ENCODE measurements at places on chromosomes 12 and 14. TPM values are rescaled to one million over a fixed set of nuclear protein-coding genes. Genes with fewer than 3 reads are reported as not detected.

- H3K36me3 ChIP-seq: no peaks in the 10 kb centered on the region
- no peak overlapping the region for H3K27ac ChIP-seq
- H3K4me3 ChIP-seq: no peak overlapping the region
These were observed 210.2 kb downstream of the FUT8 start for GRCh38 chr14:65622703-65623102.

DNA sequence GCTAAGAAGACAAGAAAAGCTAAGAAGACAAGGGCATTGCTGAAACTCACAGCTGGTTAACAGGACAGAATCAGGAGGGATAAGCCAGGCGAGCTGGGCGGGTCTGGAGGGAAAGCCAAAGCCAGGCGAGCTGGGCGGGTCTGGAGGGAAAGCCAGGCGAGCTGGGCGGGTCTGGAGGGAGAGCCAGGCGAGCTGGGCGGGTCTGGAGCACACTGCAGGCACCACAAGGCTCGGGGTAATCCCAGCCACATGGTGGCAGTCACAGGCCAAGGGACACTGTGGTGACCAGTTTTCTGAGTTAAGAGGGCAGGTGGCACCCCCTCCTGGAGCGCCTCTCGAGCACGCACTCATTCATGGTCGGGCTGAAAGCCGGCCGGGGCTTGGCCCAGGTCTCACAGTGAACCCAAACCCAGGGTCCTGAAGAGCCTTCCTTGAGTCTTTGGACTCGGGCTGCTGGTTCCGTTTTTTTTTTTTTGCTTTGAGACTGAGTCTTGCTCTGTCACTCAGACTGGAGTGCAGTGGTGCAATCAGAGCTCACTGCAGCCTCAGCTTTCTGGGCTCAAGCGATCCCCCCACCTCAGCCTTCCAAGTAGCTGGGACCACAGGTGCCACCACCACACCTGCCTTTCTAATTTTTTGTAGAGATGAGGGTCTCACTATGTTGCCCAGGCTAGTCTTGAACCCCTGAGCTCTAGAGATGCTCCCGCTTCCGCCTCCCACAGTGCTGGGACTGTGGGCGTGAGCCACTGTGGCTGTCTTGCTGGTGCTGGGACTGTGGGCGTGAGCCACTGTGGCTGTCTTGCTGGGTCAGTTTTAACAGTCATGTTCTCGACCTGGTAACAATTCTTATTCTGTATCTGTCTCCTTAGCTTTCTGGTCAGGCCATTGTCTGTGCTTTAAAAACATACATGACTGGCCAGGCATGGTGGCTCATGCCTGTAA, 40.2 kb downstream of the HSP90AA1 start:
- DNase-seq: peak; percentile 96
- no peak overlapping the region for H3K27ac ChIP-seq
- no peaks in the 10 kb centered on the region for H3K4me1 ChIP-seq
- no peaks in the 10 kb centered on the region for H3K27me3 ChIP-seq

GRCh38 chr14:34981743-34982420, 910 bp upstream of the SRP54 start:
- peak overlapping the region; percentile 98 for H3K27ac ChIP-seq
- H3K4me1 ChIP-seq: no peaks in the 10 kb centered on the region
- H3K27me3 ChIP-seq: no peaks in the 10 kb centered on the region
- H3K36me3 ChIP-seq: no peaks in the 10 kb centered on the region
- peak overlapping the region; percentile 62 for H3K4me3 ChIP-seq

GRCh38 chr12:119678459-119678858, 10.5 kb downstream of the PRKAB1 start:
- DNase-seq: peak; percentile 11
- peaks cover 10% of the 10 kb centered on the region for H3K36me3 ChIP-seq
- no peaks in the 10 kb centered on the region for H3K27me3 ChIP-seq
- H3K4me1 ChIP-seq: peaks cover 19% of the 10 kb centered on the region

DNA sequence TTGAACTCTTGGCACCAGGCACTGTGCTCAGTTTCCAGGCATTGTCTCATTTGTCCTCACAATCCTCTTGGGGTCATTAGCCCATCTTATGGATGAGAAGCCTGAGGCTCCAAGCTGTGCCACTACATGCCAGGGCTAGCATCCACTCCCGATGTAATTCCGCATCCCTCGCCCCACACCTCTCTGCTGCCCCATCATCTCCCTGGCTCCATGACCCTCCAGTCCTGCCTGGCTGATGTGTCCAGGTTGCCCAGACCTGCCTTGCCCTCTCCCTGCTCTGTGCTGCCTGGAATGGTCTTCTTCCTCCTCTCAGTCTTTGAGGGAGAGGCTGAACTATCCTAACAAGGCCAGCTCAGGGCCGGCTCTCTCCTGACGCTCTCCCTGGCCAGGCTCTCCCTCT, 27.5 kb downstream of the PIGH start:
- H3K4me3 ChIP-seq: no peak overlapping the region
- no peak overlapping the region for H3K27ac ChIP-seq
- H3K4me1 ChIP-seq: peaks cover 3% of the 10 kb centered on the region

GRCh38 chr14:87960013-87960787, 32.8 kb downstream of the GALC start:
- H3K36me3 ChIP-seq: no peaks in the 10 kb centered on the region
- no peaks in the 10 kb centered on the region for H3K27me3 ChIP-seq
- no peak overlapping the region for H3K4me3 ChIP-seq

DNA sequence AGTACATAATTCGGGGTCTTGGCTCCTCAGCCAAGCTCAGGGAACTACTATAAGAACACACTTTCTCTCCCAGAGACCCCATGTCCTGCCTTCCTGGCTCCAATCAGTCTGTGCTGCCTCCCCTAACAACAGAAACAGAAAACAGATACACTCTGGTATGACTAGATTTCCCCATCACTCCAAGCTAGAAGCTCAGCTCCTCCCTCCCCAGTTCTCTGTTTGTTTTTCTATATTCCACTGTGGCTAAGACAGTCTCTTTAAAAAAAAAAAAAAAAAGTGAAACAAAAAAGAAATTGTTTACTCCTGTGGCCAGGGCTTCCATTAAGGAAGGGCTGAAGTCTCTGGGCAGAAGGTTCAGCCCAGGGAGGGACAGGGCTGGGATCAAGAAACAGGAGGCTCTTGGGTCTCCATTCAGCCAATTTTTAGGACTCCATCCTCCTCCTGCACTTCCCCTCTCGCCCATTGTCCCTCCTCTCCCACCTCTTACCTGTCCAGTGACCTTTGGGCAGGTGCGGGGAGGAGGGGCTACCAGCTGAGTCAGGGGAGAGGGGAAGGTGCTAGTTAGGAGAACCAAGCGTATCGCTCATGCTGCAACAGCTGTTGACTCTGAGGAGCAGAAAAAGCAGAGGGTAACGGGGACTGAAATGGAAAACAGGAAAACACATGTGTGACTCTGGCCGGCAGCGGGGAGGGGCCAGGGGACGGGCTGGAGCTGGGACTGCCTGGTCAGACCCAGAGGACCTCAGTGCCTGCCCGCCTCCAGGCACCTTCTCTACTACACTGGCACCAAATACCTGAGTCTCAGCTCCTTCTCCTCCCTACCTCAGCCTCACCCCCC, 4.1 kb upstream of the SLC7A7 start:
- H3K36me3 ChIP-seq: no peaks in the 10 kb centered on the region
- DNase-seq: no peak
- H3K4me3 ChIP-seq: no peak overlapping the region
- H3K27ac ChIP-seq: no peak overlapping the region
- peaks cover 16% of the 10 kb centered on the region for H3K4me1 ChIP-seq

DNA sequence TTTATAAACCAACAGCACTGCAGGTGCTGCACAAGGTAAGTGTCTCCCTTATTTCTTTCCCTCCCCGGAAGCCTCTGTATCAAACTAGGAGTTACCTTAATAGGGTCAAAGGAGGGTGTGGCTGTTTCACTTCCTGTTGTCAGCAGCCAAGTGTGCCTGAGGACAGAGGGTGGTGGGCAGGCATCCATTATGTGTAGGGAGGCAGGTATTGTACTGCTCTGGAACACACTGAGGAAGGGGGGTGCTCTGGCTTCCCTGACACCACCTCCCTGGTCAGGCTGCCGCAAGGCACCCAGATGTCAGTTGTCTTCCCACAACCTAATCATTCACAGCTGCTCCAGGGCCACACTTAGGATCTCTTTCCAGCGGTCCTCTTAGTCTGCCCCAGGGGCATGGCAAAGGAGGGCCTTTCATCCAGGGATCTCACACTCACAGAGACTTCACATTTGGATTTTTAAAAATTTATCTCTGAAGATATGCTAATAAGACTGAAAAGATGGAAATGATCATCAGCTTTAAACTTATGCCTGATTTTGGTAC, 132.0 kb upstream of the ARHGAP5 start:
- H3K36me3 ChIP-seq: no peaks in the 10 kb centered on the region
- no peak for DNase-seq
- H3K4me1 ChIP-seq: peaks cover 2% of the 10 kb centered on the region
- H3K4me3 ChIP-seq: no peak overlapping the region

DNA sequence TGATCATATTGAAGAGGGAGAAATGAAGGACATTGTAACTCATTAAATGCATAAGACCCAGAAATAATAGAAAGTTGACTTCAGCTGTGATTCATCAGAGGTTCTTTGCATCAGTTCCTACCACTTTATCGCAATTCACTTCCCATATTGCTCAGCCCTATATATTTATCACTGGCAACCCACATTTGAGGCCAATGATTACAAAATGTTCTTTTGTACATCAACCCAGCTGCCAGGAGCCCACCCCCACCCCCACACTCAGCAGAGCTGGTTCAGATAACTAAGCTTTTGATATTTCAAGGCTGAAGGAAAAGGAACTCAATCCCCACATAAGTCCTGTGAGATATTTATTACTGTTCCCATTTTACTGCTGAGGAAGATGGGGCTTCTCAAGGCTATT, 51.2 kb upstream of the TMPO start:
- DNase-seq: no peak
- no peak overlapping the region for H3K27ac ChIP-seq
- H3K4me1 ChIP-seq: no peaks in the 10 kb centered on the region
- H3K36me3 ChIP-seq: no peaks in the 10 kb centered on the region
- no peak overlapping the region for H3K4me3 ChIP-seq
- H3K27me3 ChIP-seq: no peaks in the 10 kb centered on the region

DNA sequence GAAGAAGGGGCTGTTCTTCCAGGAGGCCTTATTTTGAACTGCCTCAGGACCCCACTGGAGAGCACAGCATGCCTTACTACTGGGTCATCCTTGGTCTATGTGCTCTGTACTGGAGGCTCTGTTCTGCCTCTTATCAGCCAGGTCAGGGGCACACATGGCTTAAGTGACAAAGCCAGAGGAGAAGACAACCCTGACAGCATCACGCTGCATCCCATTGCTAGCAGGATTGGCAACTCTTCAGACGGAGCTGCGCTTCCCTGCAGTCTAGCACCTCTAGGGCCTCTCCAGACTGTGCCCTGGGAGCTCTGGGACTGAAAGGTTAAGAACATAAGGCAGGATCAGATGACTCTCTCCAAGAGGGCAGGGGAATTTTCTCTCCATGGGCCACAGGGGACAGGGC, 17.3 kb upstream of the TIGAR start:
- H3K4me3 ChIP-seq: no peak overlapping the region
- H3K27ac ChIP-seq: no peak overlapping the region
- no peaks in the 10 kb centered on the region for H3K27me3 ChIP-seq
- DNase-seq: no peak
- peaks cover 21% of the 10 kb centered on the region for H3K4me1 ChIP-seq

- no peak overlapping the region for H3K4me3 ChIP-seq
- peaks cover 14% of the 10 kb centered on the region for H3K36me3 ChIP-seq
- no peaks in the 10 kb centered on the region for H3K4me1 ChIP-seq
- H3K27ac ChIP-seq: no peak overlapping the region
These were observed 103.5 kb downstream of the SYNE2 start for GRCh38 chr14:63956326-63956725.

DNA sequence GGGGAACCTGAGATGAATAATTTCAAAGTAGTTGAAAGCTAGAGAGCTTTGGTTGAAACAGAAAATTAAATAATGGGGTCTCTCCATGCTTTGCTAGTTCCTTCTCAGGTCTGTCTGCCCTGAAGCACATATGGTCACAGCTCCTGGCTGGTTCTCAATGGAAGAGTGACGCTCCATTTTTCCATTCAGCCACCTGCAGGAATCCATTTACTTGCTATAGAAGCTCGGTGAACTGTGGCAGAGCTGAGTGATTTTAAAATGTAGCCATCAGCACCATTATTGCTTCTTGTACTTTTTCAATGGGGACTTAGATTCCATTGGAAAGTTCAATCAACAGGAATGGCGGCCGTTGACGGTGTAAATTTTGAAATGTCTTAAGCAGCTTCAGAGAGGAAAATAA, 525.2 kb downstream of the GLT1D1 start:
- H3K27me3 ChIP-seq: no peaks in the 10 kb centered on the region
- peak overlapping the region; percentile 75 for H3K27ac ChIP-seq
- no peak overlapping the region for H3K4me3 ChIP-seq
- peak; percentile 45 for DNase-seq
- no peaks in the 10 kb centered on the region for H3K36me3 ChIP-seq

DNA sequence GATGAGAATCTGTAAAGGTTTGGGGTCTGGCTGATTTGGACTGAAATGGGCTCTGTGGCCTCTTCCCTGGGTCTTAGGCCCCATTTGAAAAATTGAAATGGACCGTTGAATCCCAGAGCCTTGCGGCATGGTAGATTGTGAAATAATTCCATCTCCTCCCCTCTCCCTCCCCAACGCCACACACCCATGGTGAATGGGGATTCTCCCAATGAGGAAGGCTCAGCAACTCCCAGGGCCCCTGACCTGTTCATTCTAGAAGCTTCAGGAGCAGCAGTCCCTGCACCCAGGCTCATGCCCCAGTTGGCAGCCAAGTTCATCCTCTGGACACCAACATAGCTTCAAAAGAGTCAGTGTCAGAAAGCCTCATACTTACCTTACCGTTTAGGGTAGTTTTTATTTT, 217.4 kb downstream of the ZFP36L1 start:
- H3K4me3 ChIP-seq: no peak overlapping the region
- H3K4me1 ChIP-seq: peaks cover 28% of the 10 kb centered on the region
- no peaks in the 10 kb centered on the region for H3K27me3 ChIP-seq
- H3K27ac ChIP-seq: no peak overlapping the region
- no peaks in the 10 kb centered on the region for H3K36me3 ChIP-seq
- no peak for DNase-seq

- H3K27ac ChIP-seq: no peak overlapping the region
- H3K36me3 ChIP-seq: peaks cover 9% of the 10 kb centered on the region
- H3K4me1 ChIP-seq: peaks cover 13% of the 10 kb centered on the region
- DNase-seq: no peak
- H3K4me3 ChIP-seq: no peak overlapping the region
These were observed 123.4 kb downstream of the CCDC91 start for GRCh38 chr12:28313631-28314030.

- H3K27me3 ChIP-seq: no peaks in the 10 kb centered on the region
- H3K4me1 ChIP-seq: no peaks in the 10 kb centered on the region
- H3K36me3 ChIP-seq: no peaks in the 10 kb centered on the region
These were observed 49.0 kb downstream of the HELB start for GRCh38 chr12:66351301-66351700.

DNA sequence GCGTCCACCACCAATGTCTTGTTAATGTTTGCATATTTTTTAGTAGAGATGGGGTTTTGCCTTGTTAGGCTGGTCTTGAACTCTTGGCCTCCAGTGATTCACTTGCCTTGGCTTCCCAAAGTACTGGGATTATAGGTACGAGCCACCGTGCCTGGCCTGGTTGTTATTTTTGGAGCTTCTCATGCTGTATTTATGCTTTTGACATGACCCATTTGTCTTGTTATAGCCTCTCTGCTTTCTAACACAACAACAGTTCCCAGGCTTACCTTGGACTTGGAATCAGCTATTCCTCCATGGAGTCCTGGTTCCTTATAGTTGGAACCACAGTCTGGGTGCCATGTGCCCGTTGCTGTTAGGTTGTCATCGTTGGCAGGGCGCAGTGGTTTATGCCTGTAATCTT, 29.7 kb downstream of the ZNF410 start:
- no peaks in the 10 kb centered on the region for H3K27me3 ChIP-seq
- no peaks in the 10 kb centered on the region for H3K4me1 ChIP-seq
- peaks cover 14% of the 10 kb centered on the region for H3K36me3 ChIP-seq
- no peak overlapping the region for H3K27ac ChIP-seq

TPPP2 gene
- not detected for total RNA-seq

OR6C65 gene
- not detected for total RNA-seq

ATG101 gene
- 19.8 TPM for total RNA-seq

SPTLC2 gene
- 12.3 TPM for total RNA-seq

CCDC197 gene
- not detected for total RNA-seq

ANG gene
- total RNA-seq: 0.99 TPM
